ENCODE measurements at places on chromosomes 2 and 18.

- H3K4me3 ChIP-seq, result no peak overlapping the region
- no peak overlapping the region for H3K27ac ChIP-seq
- peaks cover 24% of the 10 kb centered on the region for H3K27me3 ChIP-seq
- H3K36me3 ChIP-seq, result no peaks in the 10 kb centered on the region
- DNase-seq, result no peak
These were observed 124.9 kb downstream of the TNS1 start for GRCh38 chr2:217877866-217878265.

GRCh38 chr2:42360493-42360889, 526 bp downstream of the COX7A2L start:
- H3K36me3 ChIP-seq, result no peaks in the 10 kb centered on the region
- H3K27ac ChIP-seq, result peak overlapping the region; percentile 97
- no peaks in the 10 kb centered on the region for H3K27me3 ChIP-seq
- H3K4me1 ChIP-seq, result peaks cover 19% of the 10 kb centered on the region
- H3K4me3 ChIP-seq, result peak overlapping the region; percentile 96

- no peak overlapping the region for H3K27ac ChIP-seq
- DNase-seq, result no peak
- H3K36me3 ChIP-seq, result no peaks in the 10 kb centered on the region
- H3K27me3 ChIP-seq, result no peaks in the 10 kb centered on the region
- no peaks in the 10 kb centered on the region for H3K4me1 ChIP-seq
- H3K4me3 ChIP-seq, result no peak overlapping the region
These were observed 196.0 kb upstream of the HDAC4 start for GRCh38 chr2:239596792-239597191.

DNA sequence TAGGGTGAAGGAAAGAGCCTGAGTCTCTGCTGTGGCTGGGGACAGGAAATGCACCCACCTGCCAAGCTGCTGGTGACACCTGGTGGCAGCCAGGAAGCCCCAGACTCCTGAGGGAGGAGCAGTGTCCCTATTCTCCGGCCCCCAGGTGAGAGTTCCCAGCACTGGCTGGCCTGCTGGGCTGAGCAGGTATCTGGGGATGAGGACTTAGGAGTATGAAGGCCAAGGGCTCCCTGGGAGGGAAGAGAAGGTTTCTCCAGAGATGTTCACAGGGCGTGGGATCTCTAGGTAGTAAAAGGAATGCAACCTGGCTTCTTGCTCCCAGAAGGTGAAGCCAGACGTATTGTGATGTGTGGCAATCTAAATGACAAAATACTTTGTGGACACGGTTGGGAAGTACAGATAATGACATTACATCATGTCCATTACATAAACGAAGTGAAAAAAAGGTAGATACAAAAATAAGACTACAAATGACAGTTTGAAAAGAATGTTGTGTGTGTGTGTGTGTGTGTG, 75.8 kb upstream of the SLC1A4 start:
- no peaks in the 10 kb centered on the region for H3K27me3 ChIP-seq
- no peaks in the 10 kb centered on the region for H3K4me1 ChIP-seq
- H3K36me3 ChIP-seq, result no peaks in the 10 kb centered on the region
- H3K27ac ChIP-seq, result no peak overlapping the region
- DNase-seq, result peak; percentile 60

GRCh38 chr2:227815066-227815465, 1.4 kb downstream of the CCL20 start:
- DNase-seq, result no peak
- no peaks in the 10 kb centered on the region for H3K4me1 ChIP-seq
- no peaks in the 10 kb centered on the region for H3K27me3 ChIP-seq
